ENCODE measurements at places on chromosomes 11 and 22.

DNA sequence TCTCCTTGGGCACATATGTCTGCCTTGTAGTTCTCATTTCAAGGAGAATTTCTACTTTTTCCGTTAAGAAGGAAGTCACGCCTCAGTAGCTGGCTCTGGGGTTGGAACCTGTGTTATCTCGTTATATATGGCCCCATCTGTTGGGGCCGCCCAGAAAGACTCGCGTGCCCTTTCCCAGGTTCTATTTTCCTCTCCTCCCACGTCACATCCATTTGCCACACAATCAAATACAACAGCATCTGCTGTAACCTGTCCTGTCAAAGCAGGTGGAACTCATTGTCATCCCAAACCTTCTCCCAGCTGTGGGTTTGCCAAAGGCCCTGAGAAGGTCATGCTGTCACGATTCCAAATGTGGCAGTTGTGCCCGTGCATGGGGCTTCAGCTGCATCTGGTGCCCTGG lies 213.1 kb upstream of the ZBED5 start:
- DNase-seq: no peak

- peak; percentile 12 for DNase-seq
Observed at GRCh38 chr22:17120281-17120680, 879 bp downstream of the TMEM121B start.

- no peak for DNase-seq
Observed at GRCh38 chr11:69301455-69302401, 7.8 kb downstream of the MYEOV start.

- DNase-seq: no peak
Observed at GRCh38 chr22:27857443-27857842, 55.9 kb upstream of the MN1 start.

DNA sequence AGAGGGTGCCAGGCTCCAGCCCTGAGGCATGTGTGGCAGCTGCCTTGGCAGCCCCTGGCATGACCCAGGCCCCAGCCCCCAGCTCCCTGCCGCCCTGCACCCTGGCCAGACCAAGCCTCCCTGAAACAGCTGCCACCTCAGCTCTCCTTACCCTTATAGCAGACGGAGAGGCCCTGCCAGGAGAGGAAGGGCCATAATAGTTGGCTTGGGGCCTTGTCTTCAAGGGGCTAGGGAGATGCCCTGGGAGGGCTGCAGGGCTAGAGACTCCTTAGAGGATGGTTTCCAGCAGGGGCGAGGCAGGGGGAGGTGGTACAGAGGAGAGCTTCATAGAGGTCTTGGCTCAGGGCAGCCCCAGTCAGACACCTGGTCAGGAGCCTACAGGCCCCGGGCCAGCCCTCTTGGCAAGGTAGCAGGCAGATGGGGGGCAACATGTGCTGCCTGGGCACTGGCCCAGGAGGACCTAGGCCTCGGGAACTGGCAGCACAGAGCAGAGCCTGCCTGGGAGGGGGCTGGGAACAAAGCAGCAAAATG lies 13.0 kb downstream of the SMTN start:
- DNase-seq: no peak

- no peak for DNase-seq
Observed at GRCh38 chr11:28296426-28296825, 188.2 kb downstream of the METTL15 start.

- DNase-seq: no peak
Observed at GRCh38 chr11:26158251-26158650, 173.7 kb upstream of the ANO3 start.

GRCh38 chr11:130204703-130205095 lies 45.1 kb downstream of the ST14 start:
- DNase-seq: no peak

GRCh38 chr11:27187848-27188621 lies 147.4 kb downstream of the BBOX1 start:
- no peak for DNase-seq

GRCh38 chr11:118241764-118242098 lies 10.4 kb downstream of the MPZL3 start:
- no peak for DNase-seq

DNA sequence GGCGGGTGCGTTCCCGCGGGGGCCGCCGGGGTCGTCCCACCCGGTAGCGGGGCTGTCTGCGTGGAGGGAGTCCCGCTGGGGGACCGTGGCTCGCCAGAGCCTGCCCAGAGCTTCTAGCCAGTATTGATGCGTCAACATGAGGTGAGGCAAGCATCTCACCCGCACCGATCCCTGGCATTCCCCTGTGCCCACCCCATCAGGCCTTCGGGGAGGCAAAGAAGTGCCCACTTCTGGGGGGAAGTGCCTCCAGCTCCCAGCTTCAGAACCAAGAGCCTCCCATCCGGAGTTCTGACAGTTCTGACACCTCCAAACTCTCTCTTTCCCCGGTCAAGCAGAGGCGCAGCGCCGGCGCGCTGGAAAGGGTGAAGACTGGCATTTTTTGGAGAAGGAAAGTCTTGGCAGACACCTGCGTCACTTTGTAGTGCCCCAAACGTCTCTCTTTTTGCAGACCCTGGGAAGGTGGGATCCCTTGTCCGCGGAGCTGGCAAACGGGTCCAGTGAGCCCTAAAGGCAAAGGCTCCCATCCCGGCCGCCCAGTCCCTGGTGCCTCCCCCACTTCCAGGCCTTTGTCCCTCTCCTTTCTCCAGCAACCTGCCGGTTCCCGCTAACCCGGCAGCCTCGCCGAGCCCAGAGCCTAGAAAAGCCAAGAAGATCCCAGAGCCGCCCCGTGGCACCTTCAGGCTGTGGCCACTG lies 3.2 kb upstream of the PAX6 start:
- no peak for DNase-seq

- DNase-seq: no peak
Observed at GRCh38 chr22:49727191-49727880, 100.3 kb downstream of the BRD1 start.

- no peak for DNase-seq
Observed at GRCh38 chr11:57219021-57219627, 17.9 kb downstream of the APLNR start.

GRCh38 chr11:99268886-99269285 lies 248.1 kb downstream of the CNTN5 start:
- DNase-seq: no peak

DNA sequence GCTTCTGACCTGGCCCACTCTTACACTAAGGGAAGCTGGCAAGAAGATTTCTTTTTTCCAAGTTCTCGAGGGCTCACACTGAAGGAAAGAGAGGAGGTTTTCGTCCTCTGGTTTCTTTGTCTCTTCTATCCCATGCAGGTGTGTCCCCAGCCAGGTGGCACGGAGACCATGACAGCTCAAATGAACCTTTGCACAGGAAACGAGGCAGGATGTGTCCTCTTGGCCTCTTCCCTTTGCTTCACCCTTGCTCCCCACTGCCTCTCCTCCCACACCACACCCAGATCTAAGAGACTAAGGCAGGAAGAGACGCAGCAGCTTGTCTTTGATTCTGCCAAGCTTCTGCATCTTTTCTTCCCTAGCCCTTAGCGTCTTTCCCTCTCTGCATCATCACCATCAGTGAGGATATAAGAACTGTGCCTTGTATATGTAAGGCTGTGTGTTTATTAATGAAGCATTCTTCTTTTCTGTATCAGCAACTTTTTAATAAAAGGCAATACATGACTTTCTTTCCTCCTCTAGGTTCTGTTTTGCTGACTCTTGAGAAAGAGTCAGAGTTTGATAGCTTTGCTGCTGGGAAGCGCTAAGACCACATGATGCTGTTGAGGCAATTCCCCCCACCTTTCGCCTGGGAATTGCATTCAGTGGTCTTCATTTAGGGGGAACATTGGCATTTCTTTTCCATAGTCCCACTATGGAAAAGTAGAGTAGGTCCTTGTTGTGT lies 56.0 kb upstream of the PARVA start:
- no peak for DNase-seq

GRCh38 chr11:117022526-117022925 lies 75.7 kb downstream of the SIK3 start:
- no peak for DNase-seq

DNA sequence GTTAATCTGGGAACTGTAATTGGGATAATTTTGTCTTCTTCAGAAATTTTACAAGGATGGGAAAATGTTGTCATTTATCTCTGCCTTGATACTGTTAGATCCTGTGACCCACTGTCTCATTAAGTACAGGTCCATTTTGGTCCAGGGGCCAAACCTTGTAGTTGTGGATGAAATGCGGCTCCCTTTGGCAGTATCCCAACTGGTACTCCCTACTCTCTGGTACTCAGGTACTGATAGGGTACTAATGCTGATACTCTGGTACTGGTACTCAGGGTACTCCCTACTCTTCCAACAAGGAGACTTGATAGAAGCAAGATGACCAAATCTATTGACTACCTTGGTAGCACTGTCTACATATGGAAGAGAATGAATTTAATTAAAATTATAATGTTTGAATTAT lies 97.9 kb downstream of the GRAMD1B start:
- no peak for DNase-seq

DNA sequence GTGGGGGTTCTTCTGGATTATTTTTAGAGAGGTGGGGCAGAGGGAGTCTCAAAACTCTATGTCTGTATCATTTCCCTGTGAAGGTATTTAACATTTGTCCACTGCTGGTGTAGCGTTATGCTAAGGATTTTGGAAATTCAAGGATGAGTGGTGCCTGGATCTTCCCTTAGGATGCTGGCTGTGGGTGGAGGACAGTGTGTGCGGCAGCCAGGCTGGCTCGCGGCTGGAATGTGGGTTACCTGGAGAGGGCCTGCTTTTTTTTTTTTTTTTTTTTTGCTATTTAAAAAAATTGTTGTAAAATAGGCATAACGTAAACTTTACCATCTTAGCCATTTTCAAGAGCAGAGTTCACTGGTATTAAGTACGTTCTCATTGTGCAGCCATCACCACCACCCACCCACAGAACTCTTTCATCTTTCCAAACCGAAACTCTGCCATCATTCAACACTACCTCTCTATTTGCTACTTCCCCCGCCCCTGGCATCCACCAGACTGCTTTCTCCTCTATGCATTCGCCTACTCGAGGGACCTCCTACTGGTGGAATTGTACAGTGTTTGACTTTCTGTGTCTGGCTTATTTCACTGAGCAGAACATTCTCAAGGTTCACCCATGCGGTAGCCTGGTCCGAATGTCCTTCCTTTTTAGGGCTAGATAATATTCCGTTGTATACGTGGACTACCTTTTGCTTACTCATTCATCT lies 67.1 kb downstream of the PARVB start:
- no peak for DNase-seq

GRCh38 chr11:116255321-116255953 lies 517.4 kb downstream of the BUD13 start:
- no peak for DNase-seq

GRCh38 chr11:44759743-44760476 lies 33.1 kb downstream of the TSPAN18 start:
- DNase-seq: no peak

DNA sequence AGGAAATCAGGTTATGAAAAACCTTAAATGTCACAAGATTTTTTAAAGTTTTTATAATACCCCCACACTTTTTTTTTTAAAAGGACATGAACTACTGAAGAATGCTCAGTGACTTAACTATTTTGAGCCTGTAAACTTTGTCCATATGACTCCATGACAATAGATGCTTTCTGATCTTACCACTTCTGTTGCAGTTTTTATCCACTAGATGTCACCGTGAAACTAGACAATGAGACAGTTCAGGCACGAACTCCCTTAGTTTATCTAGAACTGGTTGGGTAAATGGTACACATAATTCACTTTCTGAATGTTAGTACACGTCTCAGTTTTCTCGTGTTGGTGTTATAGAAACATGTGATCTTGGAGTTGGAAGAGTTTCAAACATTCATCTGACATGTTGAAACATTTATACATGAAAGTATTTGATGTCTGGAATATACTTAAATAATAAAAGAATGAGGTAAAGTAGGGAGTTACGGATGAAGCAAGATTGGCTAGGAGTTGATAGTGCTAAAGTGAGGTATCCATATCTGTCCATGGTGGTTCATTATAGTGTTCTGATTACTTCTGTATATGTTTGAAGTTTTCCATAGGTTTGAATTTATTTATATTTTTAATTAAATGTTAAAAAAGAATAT lies 8.1 kb downstream of the CCDC15 start:
- peak; percentile 81 for DNase-seq

DNA sequence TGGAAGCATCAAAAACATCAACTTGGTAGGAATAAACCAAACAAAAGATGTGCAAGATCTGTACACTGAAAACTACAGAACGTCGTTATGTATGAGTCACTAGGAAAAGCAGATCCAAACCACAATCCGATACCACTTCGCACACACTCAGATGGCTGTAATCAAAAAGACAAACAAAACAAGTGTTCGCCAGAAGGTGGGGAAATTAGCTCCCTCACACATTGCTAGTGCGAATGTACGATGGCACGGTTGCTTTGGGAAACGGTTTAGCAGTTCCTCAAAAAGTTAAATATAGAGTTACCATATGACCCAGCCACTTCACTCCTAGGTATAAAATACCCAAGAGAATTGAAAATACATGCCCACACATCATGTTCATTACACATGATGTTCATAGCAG lies 14.8 kb upstream of the CARD10 start:
- DNase-seq: peak; percentile 74

DNA sequence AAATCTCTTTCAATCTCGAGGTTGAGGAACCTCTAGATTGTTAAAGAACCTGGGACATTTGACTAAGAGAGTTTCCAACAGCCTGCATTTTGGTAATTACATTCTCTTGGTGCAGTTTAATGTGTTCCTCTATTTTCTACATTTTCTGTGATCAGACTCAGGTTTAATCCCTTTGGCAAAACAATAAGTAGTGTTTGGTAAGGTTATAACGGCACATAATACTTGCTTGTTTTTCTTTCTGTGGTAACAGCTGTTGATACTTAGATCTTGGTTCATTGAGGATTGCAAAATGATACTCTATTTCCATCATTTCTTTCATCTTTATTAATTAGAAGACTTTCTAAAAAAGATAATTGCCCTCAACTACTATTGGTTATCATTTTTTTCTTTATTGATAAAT lies 271.3 kb downstream of the SBF2 start:
- no peak for DNase-seq

GRCh38 chr11:122661182-122661945 lies 5.8 kb downstream of the UBASH3B start:
- DNase-seq: peak; percentile 80

DNA sequence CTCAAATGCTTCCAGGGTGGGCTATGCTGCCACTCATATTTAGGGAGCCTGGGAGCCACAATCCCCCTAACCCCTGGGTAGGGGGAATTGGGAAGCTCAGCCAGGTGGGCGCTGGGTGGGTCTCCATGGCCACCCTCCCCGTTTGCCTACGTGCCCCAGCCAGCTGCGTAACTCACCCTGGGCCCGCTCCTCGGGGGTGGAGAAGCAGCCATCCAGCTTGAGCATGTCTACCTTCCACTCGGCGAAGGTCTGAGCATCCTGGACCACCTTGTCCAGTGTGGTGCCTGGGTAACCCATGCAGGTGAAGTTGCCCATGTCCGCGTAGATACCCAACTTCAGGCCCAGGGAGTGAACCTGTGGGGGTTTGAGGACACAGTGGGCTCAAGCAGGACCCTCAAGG lies 3.7 kb downstream of the NAGA start:
- DNase-seq: no peak

GRCh38 chr22:21587803-21588611 lies 20.5 kb downstream of the UBE2L3 start:
- no peak for DNase-seq

- no peak for DNase-seq
Observed at GRCh38 chr11:33934450-33934849, 42.6 kb upstream of the LMO2 start.

DNA sequence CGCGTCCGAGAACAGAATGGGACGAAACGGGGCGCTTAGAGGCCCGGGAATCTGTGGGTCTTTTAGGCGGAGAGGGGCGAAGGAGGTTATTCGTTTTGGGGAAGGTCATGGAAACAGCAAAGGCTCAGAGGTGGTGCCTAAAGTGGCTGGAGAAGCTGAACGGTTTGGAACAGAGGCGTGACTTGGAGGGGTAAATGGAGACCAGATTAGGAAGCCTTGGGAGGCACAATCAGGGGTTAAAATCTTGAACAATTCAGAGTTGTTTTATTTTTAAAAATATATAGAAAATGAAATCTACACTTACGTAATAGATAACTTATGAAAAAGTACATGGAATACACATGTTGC lies 247 bp upstream of the PLAAT5 start:
- no peak for DNase-seq

Measured in astrocyte of the cerebellum (primary cell).